LNCaP clone FGC (cell line): ENCODE measurements at places on chromosomes 7 and 10.

GRCh38 chr10:132929953-132930548, 12.3 kb downstream of the CFAP46 start:
- DNase-seq, result no peak

GRCh38 chr10:49418053-49418326, 22.1 kb upstream of the DRGX start:
- no peak for DNase-seq

DNA sequence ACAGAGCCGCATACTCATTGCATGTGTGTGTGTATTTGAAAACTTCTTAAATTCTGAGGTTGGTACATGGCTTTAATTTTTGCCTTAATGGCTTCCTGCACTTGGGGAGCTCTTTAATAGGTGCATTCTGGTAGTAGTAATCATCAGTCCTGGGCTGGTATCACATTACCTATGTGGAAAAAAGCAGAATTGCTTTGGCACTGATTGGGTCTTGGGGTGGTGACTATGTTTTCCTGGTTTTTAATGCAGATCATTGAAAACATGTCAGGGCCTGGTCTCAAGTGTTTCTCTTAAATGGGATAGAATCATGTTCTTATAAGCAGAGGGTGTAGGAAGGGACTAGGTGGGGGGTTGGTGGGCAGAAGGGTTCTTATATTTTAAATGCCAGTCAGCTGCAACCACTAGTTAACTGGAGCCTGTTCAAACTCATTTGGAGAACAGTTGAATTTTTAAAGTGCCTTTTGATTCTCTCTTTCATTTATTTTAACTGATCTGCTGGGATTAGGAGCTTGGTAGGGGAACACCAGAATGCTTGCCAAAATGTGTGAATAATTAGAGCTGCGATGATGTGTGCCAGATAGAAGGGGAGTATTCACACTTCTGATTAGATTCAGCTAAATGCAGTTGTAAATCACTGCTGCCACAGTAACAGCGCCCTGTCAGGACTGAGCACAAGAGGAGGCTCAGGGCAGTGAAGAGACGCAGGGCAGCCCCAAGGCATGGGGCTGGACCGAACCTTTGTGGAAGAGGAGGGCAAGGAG, 633.5 kb upstream of the GALNT17 start:
- no peak for DNase-seq

DNA sequence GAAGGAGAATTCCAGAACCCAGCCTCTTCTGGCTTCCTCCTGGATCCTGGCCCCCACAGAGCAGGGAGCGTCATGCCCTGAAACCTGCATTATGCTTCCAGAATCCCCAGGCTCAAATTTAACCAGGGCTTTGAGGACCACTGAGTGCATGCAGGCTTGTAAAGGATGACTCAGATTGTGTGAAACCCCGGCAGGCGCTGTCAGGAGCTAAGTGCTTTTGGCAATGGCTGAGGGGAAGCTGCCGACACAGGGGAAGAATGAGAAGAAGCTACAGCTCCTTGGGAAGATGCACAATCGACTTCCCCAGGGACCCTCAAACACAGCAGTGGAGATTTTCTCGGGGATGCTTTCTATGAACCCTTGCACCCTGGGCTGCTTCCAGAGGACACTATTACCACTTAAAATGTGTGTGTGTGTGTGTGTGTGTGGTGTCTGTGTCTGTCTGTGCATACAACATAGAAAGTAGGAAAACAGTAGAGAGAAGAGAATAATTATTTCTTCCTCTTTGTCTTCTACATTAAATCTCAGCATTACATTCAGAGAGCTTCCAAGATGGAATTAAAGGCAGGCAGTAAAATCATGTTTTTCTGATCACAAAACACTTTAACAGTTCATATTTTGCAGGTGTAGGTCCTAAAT, 183.5 kb upstream of the INHBA start:
- DNase-seq, result no peak

DNA sequence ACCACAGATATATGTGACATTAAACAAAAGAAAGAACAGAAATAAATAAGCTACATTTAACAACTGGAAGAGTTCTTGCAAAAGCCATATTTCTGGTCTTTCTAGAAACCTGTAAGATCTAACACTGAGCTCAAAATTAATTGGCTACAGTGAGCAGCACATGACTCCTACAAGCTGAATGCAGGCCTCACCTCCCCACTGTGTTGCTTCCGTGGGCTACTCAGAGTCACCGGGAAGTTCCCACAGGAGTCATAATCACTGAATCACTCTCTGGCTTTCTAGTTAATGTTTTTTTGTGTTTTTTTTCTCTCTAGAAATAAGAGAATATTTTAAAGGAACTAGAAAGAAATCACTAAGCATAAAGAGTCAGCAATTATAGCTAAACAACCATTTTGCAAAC, 10.2 kb upstream of the MRPS24 start:
- no peak for DNase-seq
